Pancreas (tissue), 10 donors: ENCODE measurements at places on chromosomes 1 and 21.

DNA sequence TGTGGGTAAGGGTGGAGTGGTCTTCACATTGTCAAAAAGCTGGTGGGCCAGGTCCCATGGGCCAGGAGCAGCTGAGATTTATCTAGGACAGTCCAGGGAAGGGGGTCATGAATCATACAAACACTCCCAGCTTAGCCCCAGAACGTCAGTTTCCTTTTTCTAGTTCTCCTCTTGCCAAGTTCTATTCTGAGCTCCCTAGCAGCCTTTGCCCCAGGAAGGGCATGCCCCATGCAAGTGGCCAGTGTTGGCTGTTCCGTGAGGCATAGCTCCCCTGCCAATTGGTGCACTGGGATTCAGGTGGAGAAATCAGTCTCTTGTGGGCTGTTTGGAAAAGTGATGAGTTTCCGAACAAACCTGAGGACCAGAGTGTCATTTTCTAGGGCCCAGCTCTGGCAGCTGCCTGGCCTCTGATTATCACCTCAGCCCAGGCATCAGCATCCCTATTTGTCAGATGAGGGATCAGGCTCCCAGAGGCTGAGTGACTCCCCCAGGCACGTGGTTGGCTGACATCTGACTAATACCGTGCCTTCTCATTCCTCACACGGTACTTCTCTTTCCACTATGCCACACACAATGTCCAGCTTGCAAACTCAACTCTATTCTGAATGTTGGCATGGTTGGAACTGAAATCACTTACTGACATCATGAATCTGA, 14.2 kb upstream of the MYOM3 start:
- DNase-seq = no peak

DNA sequence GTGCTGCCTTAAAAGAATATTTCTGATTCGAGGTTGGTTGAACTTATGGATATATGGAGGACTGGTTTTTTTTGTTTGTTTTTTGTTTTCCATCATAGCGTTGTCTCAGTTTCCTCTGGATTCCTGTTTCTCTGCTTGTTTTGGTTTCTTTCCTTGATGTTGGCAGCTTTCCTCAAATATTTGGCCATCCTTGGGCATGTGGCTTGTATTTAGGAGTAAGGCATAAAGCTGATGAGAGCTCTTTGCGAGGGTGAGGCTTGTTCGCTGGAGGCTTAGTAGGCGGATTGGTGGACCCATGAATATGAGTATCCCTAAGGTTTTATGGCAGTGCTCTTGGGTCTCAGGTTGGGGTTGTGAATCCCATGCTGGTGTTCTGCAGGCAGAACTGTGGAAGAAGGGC, 22.9 kb downstream of the DYRK1A start:
- DNase-seq = no peak

DNA sequence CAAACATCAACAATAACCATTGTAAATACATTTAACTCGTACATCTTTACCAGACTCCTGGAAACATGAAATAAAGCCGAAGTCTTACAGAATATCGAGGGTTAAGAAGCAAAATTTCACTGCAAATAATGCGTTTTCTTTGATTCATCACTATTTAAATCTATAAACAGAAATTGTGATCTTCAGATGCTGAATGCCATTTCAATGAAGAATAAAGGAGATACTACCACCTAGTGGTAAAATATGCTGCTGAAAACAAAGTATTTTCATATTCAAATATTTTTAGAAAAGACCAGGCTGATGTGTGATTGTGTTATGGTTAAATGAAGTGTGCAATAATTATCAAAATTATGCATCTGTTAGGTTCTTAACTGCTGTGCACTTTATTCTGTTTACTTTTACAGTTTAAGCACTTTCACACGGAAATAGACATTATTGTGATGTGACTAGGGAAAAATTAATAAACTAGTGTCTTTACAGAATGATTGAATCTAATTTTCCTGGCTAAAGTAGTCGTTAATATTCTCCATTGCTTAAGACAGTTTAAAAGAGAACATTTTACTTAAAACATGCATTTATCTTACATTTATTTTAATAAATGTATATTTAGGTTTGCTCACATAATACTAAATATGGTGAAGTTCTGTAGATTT, 1093.1 kb downstream of the MRPL39 start:
- DNase-seq = no peak

DNA sequence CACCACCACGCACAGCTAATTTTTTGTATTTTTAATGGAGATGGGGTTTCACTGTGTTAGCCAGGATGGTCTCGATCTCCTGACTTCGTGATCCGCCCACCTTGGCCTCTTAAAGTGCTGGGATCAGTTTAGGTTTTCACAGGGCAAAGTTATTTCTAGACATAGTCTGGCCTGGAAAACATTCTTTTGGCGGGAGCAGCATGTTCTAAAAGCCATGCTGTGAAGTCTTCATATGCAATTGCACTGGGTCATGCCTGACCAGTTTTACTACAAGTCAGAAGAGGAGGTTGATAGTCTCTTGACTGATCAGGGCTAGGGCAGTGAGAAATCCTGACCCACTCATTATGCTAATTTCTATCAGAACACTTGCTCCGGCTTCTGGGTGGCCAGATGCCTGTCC, 131.6 kb upstream of the POU3F1 start:
- no peak for DNase-seq

DNA sequence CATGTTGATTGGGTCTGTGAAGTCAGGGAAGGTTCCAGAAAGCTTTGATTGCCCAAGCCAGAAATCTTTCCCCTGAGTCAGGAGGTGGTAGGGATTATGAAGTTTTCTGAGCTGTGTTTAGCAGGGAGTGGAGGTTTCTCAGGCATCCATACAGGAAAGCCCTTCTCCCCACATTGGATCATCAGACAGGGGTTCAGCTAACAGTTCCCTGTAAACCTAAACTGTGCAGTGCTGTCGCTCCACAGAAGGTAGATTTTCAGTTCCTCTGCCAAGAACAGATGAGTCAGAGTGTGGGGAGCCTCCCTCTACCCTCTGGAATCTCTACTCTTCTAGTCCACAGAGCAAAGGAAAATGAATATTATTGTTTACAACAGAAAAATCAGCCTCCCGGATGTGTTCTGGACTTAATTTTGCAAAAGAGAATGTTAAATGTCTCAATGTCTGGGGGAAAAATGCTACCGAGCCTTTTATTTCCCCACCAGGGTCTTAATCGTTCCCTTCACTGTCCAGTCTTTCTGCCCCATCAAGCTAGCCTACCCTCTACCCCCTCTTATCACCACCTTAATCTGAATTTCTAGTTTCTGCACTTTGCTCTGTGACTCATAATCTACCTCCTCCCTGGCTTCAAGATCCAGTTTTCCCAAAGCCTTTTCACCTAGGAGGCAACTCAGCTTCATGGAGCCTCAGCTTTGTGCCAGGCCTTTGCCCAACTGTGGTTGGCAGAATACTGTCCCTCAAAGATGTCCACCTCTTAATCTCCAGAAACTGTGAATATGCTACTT, 355.6 kb downstream of the PRDM2 start:
- DNase-seq = no peak

DNA sequence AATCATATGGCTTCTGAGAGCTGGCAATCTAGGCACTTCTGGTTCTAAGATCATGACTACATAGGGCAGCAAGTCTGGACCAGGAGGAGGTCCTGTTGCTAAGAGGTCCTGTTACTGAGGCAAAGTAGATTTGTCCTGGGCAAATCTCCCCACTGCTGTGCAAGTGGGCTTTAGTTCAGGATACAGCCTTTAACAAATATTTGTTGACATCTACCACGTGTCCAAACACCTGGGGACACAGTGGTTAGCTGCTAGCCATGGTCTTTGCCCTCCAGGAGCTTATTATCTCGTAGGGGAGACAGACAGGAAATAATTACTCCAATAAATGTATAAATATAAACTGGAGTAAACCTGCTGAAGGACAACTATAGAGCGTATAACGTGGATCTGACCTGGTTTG, 3.2 kb downstream of the CGN start:
- DNase-seq = no peak

DNA sequence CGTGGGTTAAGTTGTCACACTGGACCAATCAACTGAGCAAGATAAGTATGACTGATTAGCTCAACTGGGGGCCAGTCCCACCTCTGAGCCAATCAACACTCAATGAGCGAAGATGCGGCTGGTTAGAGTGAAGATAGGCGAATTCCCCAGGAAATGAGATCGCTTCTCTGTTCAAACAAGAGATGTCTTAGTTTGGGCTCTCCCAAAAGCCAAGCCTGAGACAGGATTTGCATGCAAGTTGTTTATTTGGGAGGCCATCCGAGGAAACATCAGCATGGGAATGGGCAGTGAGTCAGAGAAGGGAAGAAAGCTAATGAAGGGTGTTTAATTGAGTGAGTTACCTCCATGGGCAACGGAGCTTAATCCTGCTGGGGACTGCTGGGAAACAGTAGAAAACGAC, 4.9 kb upstream of the GJB5 start:
- no peak for DNase-seq
